Progenitor cell of endocrine pancreas (in vitro differentiated cells): ENCODE measurements at places on chromosomes 12 and 14.

GRCh38 chr14:102927346-102927877 is 4.9 kb downstream of the AMN start:
- peak overlapping the region; percentile 57 for H3K4me3 ChIP-seq
- no peak overlapping the region for H3K27ac ChIP-seq
- peaks cover 2% of the 10 kb centered on the region for H3K4me1 ChIP-seq
- H3K36me3 ChIP-seq, result no peaks in the 10 kb centered on the region
- peaks cover 21% of the 10 kb centered on the region for H3K27me3 ChIP-seq
- no peak for DNase-seq

DNA sequence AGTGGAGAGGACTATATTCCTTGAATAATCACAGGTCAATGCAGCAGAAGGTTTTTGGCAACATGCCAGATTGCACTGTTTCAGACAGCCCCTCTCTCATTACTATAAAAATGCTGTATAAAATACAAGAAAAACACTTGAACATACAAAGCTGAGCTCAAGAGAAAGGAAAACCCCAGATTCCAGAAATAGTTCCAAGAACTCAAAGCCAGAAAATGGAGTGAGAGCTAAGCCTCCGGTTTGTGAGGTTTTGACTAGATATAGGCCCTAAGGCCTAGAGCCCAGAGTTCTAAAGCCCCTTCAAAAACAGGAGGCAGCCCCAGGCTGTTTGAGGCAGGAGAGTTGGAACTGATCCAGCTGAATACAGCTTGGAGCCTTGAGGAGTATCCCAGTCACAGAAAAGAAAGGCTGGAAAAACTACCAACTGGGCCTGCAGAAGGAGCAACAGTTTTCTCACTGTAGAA is 29.4 kb upstream of the ACTN1 start:
- no peaks in the 10 kb centered on the region for H3K36me3 ChIP-seq
- DNase-seq, result no peak
- peaks cover 7% of the 10 kb centered on the region for H3K27me3 ChIP-seq

DNA sequence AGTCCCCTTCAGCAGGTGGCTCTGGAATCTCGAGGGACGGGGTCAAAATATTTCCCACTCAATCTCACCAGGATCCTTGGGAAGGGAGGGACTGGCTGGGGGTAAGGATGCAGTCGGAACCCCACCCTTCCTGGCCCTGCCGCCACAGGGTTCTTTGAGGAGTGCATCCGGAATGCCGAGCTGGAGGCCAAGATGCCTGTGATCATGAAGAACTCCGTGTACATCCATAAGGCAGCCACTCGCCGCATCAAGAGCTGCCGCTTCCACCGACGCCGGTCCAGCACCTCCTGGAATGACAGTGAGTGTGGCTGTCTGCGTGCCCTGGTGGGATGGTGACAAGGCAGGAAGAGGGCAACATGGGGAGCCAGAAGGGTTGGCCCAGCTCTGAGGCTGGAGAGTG is 43.1 kb downstream of the PLEKHD1 start:
- no peak overlapping the region for H3K4me3 ChIP-seq
- no peak overlapping the region for H3K27ac ChIP-seq
- no peaks in the 10 kb centered on the region for H3K36me3 ChIP-seq
- DNase-seq, result no peak

- no peaks in the 10 kb centered on the region for H3K36me3 ChIP-seq
- no peak overlapping the region for H3K27ac ChIP-seq
- H3K27me3 ChIP-seq, result peaks cover 58% of the 10 kb centered on the region
- no peaks in the 10 kb centered on the region for H3K4me1 ChIP-seq
- no peak overlapping the region for H3K4me3 ChIP-seq
- no peak for DNase-seq
Observed at GRCh38 chr12:52360663-52361271, 6.5 kb downstream of the KRT85 start.

GRCh38 chr12:118332511-118332910 is 40.2 kb downstream of the TAOK3 start:
- no peak overlapping the region for H3K4me3 ChIP-seq
- no peaks in the 10 kb centered on the region for H3K36me3 ChIP-seq
- H3K27me3 ChIP-seq, result no peaks in the 10 kb centered on the region
- H3K27ac ChIP-seq, result no peak overlapping the region
- no peak for DNase-seq

- no peak for DNase-seq
- H3K36me3 ChIP-seq, result peaks cover 4% of the 10 kb centered on the region
- H3K27me3 ChIP-seq, result no peaks in the 10 kb centered on the region
- no peak overlapping the region for H3K4me3 ChIP-seq
Observed at GRCh38 chr14:101207897-101208296, 304.4 kb upstream of the RTL1 start.

GRCh38 chr12:32695787-32696186 is 16.7 kb downstream of the DNM1L start:
- no peak overlapping the region for H3K27ac ChIP-seq
- no peaks in the 10 kb centered on the region for H3K27me3 ChIP-seq
- peaks cover 11% of the 10 kb centered on the region for H3K4me1 ChIP-seq
- peaks cover 33% of the 10 kb centered on the region for H3K36me3 ChIP-seq

GRCh38 chr14:77542421-77543239 is 44.0 kb upstream of the ISM2 start:
- no peak overlapping the region for H3K4me3 ChIP-seq
- no peaks in the 10 kb centered on the region for H3K27me3 ChIP-seq
- peaks cover 7% of the 10 kb centered on the region for H3K36me3 ChIP-seq
- H3K4me1 ChIP-seq, result peaks cover 17% of the 10 kb centered on the region
- no peak for DNase-seq

GRCh38 chr12:11777962-11778361 is 128.5 kb downstream of the ETV6 start:
- no peaks in the 10 kb centered on the region for H3K27me3 ChIP-seq
- H3K36me3 ChIP-seq, result peaks cover 7% of the 10 kb centered on the region
- H3K4me1 ChIP-seq, result peaks cover 36% of the 10 kb centered on the region

DNA sequence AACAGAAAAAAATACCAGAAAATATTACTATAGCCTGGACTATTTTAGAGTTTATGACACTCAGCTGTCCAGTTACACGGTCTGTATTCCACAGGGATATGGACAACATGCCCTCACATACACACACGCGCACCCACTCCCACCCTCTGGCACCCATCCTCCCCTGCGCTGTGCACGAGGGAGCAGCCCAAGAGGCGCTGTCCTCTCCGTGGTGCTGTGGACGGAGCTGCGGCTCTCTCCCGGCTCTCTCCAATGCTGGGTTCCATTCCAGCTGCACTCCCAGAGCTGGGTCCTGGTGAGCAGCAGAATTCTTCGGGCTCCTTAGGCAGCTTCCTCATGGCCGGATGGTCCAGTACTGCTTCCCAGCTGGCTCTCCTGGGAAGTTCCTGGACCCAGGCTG is 6.0 kb upstream of the NGB start:
- DNase-seq, result no peak
- no peak overlapping the region for H3K4me3 ChIP-seq
- H3K36me3 ChIP-seq, result peaks cover 7% of the 10 kb centered on the region
- H3K27me3 ChIP-seq, result peaks cover 18% of the 10 kb centered on the region
- H3K4me1 ChIP-seq, result no peaks in the 10 kb centered on the region

- H3K4me3 ChIP-seq, result peak overlapping the region; percentile 83
- DNase-seq, result no peak
- H3K27me3 ChIP-seq, result no peaks in the 10 kb centered on the region
- H3K27ac ChIP-seq, result no peak overlapping the region
- peaks cover 44% of the 10 kb centered on the region for H3K4me1 ChIP-seq
- peaks cover 7% of the 10 kb centered on the region for H3K36me3 ChIP-seq
Observed at GRCh38 chr12:121628536-121628935, 2.2 kb downstream of the ORAI1 start.

GRCh38 chr12:89225401-89225800 is 126.9 kb downstream of the DUSP6 start:
- H3K27ac ChIP-seq, result no peak overlapping the region
- H3K36me3 ChIP-seq, result peaks cover 1% of the 10 kb centered on the region
- H3K4me3 ChIP-seq, result no peak overlapping the region
- no peak for DNase-seq
- H3K4me1 ChIP-seq, result peaks cover 30% of the 10 kb centered on the region
- no peaks in the 10 kb centered on the region for H3K27me3 ChIP-seq

- H3K4me1 ChIP-seq, result no peaks in the 10 kb centered on the region
- H3K4me3 ChIP-seq, result no peak overlapping the region
- H3K36me3 ChIP-seq, result peaks cover 15% of the 10 kb centered on the region
- DNase-seq, result no peak
Observed at GRCh38 chr14:96565811-96566210, 63.6 kb downstream of the PAPOLA start.

- no peaks in the 10 kb centered on the region for H3K27me3 ChIP-seq
- H3K4me1 ChIP-seq, result no peaks in the 10 kb centered on the region
- no peak overlapping the region for H3K27ac ChIP-seq
- no peak for DNase-seq
- no peak overlapping the region for H3K4me3 ChIP-seq
Observed at GRCh38 chr14:92657457-92658142, 90.8 kb downstream of the LGMN start.

GRCh38 chr12:57276935-57277563 is 26.1 kb upstream of the STAC3 start:
- no peak overlapping the region for H3K4me3 ChIP-seq
- no peaks in the 10 kb centered on the region for H3K27me3 ChIP-seq
- peaks cover 8% of the 10 kb centered on the region for H3K4me1 ChIP-seq
- no peak for DNase-seq
- no peak overlapping the region for H3K27ac ChIP-seq
- H3K36me3 ChIP-seq, result peaks cover 36% of the 10 kb centered on the region

- no peak overlapping the region for H3K4me3 ChIP-seq
- H3K27ac ChIP-seq, result no peak overlapping the region
Observed at GRCh38 chr14:45177076-45177475, 41.3 kb downstream of the FANCM start.

DNA sequence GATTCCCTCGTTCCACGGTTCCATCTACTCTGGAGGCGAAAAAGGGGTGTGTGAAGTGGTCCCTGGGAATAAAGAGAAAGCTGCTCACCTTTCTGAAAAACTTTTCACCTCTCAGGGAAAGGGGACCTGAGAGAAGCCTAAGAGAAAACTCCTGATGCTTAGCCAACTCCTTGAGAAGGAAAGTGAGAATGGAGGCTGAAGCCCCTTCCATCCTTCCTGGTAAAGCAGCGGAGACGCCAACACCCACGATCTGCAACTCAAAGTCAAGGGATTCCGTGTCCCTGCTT is 110.0 kb downstream of the ARF6 start:
- peak overlapping the region; percentile 26 for H3K27ac ChIP-seq
- no peaks in the 10 kb centered on the region for H3K36me3 ChIP-seq
- H3K27me3 ChIP-seq, result peaks cover 18% of the 10 kb centered on the region
- DNase-seq, result no peak

- peaks cover 2% of the 10 kb centered on the region for H3K36me3 ChIP-seq
- H3K27me3 ChIP-seq, result no peaks in the 10 kb centered on the region
- DNase-seq, result no peak
- peak overlapping the region; percentile 82 for H3K4me3 ChIP-seq
Observed at GRCh38 chr12:42587601-42588523, 1.7 kb downstream of the PRICKLE1 start.

- peak overlapping the region; percentile 4 for H3K4me3 ChIP-seq
- DNase-seq, result no peak
- H3K4me1 ChIP-seq, result peaks cover 37% of the 10 kb centered on the region
- H3K36me3 ChIP-seq, result no peaks in the 10 kb centered on the region
- H3K27ac ChIP-seq, result no peak overlapping the region
Observed at GRCh38 chr12:18753481-18754123, 15.7 kb downstream of the CAPZA3 start.

DNA sequence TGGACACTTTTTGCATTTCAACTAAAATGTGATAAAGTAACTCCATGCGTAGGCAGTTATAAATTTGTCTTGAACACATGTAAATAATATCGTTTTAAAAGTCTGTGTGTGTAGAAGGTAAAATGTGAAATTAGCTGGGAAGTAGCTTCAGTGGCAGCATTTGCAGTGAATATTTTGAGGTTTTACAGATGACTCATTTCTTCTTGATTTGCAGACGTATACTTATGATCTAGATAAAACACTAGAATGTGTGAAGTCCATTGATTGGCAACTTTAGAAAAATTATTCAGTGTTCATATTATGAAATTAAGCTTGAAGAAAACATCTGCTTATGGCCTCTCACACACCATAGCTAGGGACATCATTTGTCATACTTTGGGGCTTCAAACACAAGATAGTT is 788.6 kb upstream of the NOVA1 start:
- no peaks in the 10 kb centered on the region for H3K27me3 ChIP-seq
- H3K4me1 ChIP-seq, result no peaks in the 10 kb centered on the region
- H3K36me3 ChIP-seq, result no peaks in the 10 kb centered on the region
- no peak for DNase-seq
- H3K27ac ChIP-seq, result no peak overlapping the region
- no peak overlapping the region for H3K4me3 ChIP-seq

DNA sequence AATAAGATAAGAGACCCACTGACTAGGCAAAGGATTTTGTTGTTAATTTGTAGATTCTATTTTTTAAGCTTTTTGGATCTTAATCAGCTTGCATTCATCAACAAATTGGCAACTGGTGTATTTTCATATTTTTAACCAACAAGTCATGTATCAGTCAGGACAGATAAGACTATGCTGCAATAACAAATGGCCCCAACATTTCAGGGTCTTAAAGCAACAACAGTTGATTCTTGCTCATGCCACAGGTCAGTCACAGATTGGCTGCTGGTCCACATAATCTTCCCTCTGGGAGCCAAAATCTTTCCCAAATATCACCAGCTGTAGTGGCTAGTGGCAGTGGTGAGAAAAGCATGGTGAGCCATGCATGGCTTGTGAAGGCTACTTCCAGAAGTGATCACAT is 21.9 kb upstream of the SERPINA12 start:
- no peaks in the 10 kb centered on the region for H3K4me1 ChIP-seq
- H3K36me3 ChIP-seq, result peaks cover 2% of the 10 kb centered on the region
- DNase-seq, result no peak
- no peak overlapping the region for H3K27ac ChIP-seq
- no peak overlapping the region for H3K4me3 ChIP-seq

GRCh38 chr14:59245809-59246295 is 57.4 kb downstream of the DAAM1 start:
- H3K4me1 ChIP-seq, result peaks cover 23% of the 10 kb centered on the region
- H3K36me3 ChIP-seq, result no peaks in the 10 kb centered on the region
- no peak overlapping the region for H3K27ac ChIP-seq
- H3K4me3 ChIP-seq, result no peak overlapping the region
- no peaks in the 10 kb centered on the region for H3K27me3 ChIP-seq
